DND-41 (cell line): ENCODE measurements at places on chromosomes 2 and 18.

GRCh38 chr2:214706986-214707385 is 102.5 kb downstream of the BARD1 start:
- DNase-seq, result no peak

GRCh38 chr18:79857082-79857671 is 59.4 kb downstream of the KCNG2 start:
- DNase-seq, result no peak

DNA sequence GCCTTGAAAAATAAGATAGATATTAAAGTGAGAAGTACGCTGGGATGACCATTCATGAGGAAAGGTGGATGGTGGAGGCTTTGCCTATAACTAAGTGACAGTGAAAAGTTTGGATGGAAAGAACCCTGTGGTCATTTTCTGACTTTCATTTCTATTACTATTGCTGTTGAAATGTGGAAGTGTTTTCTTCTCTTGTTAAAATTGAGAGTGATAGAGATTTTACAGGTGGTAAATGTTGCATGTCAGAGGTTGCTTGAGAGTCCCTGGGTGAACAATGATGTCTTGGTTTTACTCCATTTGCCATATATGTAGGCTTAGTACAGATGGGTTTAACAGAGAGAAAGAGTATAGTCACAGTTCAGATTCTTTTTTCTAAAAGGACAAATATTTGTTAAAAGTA is 18.4 kb downstream of the NCOA1 start:
- DNase-seq, result no peak

- no peak for DNase-seq
These were observed 409.8 kb downstream of the ZNF521 start for GRCh38 chr18:24942144-24942543.

DNA sequence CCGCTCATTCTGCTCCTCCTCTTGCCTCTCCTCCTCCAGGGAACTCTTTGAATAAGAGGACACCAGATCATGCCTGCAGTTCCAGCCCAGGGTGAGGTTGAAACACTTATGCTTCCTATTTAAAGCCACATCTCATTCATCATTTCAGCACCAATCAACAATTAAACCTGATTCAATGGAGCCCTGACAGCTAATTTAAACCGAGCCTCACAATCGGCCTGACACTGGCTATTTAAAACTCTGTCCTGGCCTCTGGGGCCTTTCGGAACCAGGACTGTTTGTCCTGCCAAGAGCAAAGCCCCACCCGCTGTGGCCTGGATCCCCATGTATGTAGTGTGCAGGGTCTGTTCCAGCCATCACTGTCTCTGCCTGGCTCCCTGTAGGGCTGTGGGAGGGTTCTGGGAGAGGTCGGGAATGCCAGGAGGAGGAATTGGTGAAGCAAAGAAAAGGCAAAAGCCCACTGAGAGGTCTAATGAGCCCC is 97.4 kb downstream of the MCFD2 start:
- no peak for DNase-seq

GRCh38 chr2:226623587-226624368 is 175.8 kb downstream of the IRS1 start:
- no peak for DNase-seq
